ENCODE measurements at places on chromosomes 1 and 21.
A peak's percentile ranks its signal among the peaks of the same experiment; 100 is the strongest.

GRCh38 chr1:88472298-88472697, 211.8 kb upstream of the PKN2 start:
- no peak for DNase-seq

DNA sequence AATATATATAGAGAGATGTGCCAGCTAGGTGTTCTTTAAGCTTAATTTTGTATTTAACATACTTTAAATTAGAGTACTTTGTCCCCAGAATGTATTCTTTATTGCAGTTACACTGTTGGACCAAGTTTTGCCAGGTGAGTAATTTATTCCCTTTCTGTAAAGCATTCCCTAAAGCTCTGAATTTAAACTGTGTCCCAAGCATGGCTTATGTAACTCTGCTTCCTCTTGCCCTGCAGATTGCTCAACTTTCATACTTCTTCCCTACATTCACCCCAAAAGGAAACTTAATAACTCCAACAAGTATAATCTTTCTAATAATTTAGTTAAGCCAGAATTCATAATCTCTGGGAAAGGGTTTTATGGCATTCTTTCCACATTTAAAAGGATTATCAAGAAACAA, 5.6 kb downstream of the LYPLAL1 start:
- DNase-seq = peak; percentile 26

DNA sequence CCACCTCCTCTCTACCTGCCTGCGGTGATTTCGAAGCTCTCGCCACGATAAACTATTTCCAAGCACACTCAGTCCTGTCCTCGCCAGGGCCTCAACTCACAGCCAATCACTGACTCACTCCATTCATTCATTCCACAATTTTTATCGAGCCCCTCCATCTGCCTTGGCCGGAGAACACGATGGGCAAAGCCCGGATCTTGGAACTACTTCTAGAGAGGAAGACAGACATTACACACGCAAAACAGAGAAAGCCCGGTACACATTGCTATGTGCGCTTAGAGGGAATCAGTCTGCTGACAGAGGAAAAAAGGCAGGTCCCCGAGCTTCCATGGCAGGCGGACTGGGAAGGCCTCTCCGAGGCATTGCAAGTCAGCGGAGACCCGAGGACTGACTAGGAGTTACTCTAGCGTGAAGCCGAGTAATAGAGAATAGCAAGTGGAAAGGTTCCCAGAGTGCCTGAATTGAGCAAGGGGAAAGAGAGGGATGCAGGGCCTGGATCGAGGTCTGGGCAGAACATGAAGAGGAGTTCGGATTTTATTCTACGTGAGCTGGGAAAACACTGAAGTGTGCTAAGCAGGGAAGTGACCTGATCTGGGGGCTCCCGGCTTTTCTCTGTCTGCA, 54.2 kb upstream of the DNAJC6 start:
- no peak for DNase-seq

GRCh38 chr21:20802631-20803260, 195.5 kb upstream of the NCAM2 start:
- no peak for DNase-seq

All from IMR-90 (cell line).